ENCODE measurements at places on chromosomes 4 and X. TPM values are rescaled to one million over a fixed set of nuclear protein-coding genes. Genes with fewer than 3 reads are reported as not detected.

The GPR82 gene
- total RNA-seq = 0.11 TPM

The FAM184B gene
- total RNA-seq = not detected

The GPRIN3 gene
- total RNA-seq = 11.8 TPM

The KDR gene
- not detected for total RNA-seq

The CD38 gene
- total RNA-seq = 24.3 TPM

The TSPAN7 gene
- 0.74 TPM for total RNA-seq

The AWAT2 gene
- total RNA-seq = not detected

The BBS12 gene
- 0.89 TPM for total RNA-seq

The NAP1L3 gene
- 1.6 TPM for total RNA-seq

The DUX4 gene
- not detected for total RNA-seq

DNA sequence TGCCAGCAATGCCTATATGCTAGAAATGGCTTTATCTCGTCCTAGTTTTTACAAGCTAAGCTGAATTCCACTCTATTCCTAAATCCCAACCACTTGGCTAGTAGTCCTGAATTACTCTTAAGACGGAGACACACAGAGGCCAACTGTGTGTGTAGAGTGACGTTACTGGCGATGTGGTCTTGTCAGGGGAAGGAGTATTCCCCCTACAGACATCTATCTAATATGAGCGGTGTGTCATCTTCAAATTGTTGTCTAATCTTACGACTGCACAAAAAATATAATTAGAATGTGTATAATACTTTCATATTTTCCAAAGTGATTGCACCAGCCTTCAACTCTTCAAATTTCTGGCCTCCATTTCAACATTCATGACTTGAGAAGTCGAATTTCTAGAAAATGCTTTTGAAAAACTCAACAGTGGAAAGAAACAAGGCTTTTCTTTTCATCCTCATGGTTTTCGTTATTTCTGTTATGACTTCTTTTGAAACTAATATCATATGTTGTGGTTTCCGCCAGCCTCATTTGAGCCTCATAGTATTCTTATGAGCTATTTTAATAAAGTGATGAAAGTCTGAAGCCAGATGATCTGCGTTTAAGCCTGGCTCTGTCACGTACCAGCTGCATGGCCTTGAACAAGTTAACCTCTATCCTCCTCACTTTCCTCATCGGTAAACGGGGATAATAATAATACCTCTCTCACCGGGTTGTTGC lies 132.3 kb downstream of the SOWAHB start:
- no peaks in the 10 kb centered on the region for H3K36me3 ChIP-seq
- H3K4me1 ChIP-seq = peaks cover 6% of the 10 kb centered on the region
- H3K4me3 ChIP-seq = no peak overlapping the region

DNA sequence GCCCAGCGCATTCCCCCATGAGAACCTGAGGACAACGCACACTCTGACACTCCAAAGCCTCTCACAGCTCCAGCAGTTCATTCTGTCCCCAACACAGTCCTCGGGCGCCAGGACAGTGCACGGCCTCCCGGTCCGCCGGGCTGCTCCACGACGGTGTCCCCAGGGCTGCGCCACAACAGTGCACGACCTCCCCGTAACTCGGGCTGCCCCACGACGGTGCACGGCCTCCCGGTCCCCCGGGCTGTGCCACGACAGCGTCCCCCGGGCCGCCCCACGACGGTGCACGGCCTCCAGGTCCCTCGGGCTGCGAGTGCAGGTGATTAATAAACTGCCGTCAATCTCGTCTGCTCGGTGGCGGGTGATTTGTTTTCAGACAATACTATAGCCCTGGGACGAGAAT lies 585.1 kb upstream of the FRG1 start:
- H3K27me3 ChIP-seq = no peaks in the 10 kb centered on the region
- H3K27ac ChIP-seq = no peak overlapping the region
- H3K4me3 ChIP-seq = no peak overlapping the region

DNA sequence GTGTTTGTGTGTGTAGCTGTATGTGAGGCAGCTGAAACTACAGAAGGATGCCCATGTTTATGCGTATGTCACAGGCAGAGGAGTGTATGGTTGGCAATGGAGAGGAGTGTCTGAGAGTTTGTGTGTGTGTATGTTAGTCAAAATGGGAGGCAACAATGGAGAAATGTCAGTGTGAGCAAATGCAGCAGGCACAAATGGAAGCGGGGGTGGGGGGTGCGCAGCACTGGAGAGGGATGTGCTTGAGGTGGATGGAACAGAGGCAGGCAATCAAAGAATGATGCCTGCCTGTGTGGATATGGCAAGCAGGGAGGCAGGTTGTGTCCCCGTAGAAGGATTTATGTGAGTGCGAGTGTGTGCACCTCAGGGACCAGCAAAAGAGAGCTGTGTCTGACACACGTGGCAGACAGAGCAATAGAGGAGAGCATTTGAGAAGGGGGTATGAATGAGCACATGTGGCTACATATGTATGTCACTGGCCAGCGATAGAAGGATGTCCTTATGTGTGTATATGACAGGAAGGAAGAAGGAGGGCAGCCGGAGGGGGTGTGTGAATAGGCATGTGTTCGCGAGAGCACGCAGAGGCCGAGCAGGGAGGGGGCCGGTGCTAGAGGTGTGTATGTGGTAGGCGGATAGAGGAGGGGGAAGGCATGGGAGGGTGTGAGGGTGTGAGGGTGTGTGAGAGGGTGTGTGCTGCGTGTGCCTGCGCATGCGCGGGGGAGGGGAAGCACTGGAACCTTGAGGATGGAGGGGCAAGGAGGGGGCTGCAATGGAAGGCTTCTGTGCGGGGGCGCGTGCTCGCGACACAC lies 1.1 kb downstream of the PJA1 start:
- peaks cover under 1% of the 10 kb centered on the region for H3K27me3 ChIP-seq
- H3K36me3 ChIP-seq = peaks cover 20% of the 10 kb centered on the region
- DNase-seq = peak; percentile 77
- H3K27ac ChIP-seq = peak overlapping the region; percentile 83

DNA sequence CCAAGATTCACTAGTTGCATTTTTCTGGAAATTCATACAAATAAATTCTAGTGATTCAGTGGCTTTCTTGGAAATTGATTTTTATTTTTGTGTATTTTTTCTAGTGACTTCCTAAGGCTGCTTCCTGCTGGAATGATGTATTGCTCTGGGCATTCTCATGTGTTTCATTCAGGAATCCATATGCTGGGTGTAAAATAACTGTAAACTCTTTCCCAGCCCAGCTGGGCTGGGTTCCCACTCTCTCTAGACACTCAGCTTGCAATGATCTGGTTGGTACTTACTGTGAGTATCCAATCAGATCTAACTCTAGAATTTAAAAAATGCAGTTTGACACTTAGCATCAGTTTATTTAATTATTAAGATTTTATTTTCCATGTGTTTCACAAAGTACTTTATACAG lies 882.2 kb downstream of the STIM2 start:
- no peak overlapping the region for H3K4me3 ChIP-seq
- no peaks in the 10 kb centered on the region for H3K36me3 ChIP-seq
- no peaks in the 10 kb centered on the region for H3K27me3 ChIP-seq

DNA sequence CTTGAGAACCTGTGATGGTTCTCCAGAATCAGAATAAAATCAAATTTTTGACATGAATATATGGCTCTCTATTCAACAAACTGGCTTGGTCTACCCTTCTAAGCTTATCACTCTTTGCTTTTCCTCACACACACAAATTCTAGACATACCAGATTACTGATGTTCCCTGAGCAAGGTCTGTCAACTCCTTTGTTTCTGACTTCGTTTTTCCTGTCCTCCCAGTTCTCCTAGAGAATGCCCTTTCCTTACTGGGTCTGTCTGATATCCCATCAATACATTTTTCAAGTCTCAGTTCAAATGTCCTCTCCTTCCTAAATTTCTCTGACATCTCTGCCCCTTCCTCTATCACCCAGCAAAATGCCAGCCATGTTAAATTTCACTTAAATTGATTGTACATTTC lies 202.1 kb upstream of the IGFBP7 start:
- H3K36me3 ChIP-seq = no peaks in the 10 kb centered on the region
- no peak for DNase-seq
- no peak overlapping the region for H3K27ac ChIP-seq
- H3K4me1 ChIP-seq = no peaks in the 10 kb centered on the region
- H3K4me3 ChIP-seq = no peak overlapping the region

- no peak overlapping the region for H3K27ac ChIP-seq
- peaks cover 11% of the 10 kb centered on the region for H3K4me1 ChIP-seq
- peak; percentile 2 for DNase-seq
- H3K36me3 ChIP-seq = peaks cover 12% of the 10 kb centered on the region
- no peak overlapping the region for H3K4me3 ChIP-seq
These were observed 18.0 kb downstream of the HDAC8 start for GRCh38 chrX:72554448-72555140.

DNA sequence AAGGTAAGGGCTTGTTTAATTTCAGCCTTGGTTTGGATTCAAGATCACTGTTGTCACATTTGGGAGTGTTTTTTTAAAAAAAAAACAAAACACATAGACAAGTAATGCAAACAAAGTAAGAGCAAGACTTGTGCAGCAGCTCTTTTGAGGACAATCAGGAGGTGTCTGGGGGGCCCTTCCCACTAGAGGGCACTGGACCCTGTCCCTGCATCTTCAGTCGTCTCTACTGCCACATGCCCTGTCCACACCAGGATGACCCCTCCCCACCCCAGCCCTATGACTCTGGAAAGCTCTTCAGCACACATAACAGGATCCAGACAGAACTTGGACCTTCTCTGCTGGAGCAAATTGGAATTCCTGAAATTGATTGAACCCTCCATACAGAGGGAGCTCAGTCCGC lies 71.0 kb downstream of the USP46 start:
- H3K4me1 ChIP-seq = peaks cover 7% of the 10 kb centered on the region
- H3K27me3 ChIP-seq = peaks cover 2% of the 10 kb centered on the region
- DNase-seq = peak; percentile 40

- DNase-seq = no peak
- no peaks in the 10 kb centered on the region for H3K36me3 ChIP-seq
- H3K27me3 ChIP-seq = peaks cover 19% of the 10 kb centered on the region
- no peak overlapping the region for H3K4me3 ChIP-seq
- H3K4me1 ChIP-seq = no peaks in the 10 kb centered on the region
- no peak overlapping the region for H3K27ac ChIP-seq
These were observed 77.7 kb upstream of the PSAPL1 start for GRCh38 chr4:7512428-7512827.

GRCh38 chr4:120923207-120923522 lies 639 bp upstream of the PRDM5 start:
- peak overlapping the region; percentile 72 for H3K27ac ChIP-seq
- DNase-seq = no peak
- peaks cover 16% of the 10 kb centered on the region for H3K27me3 ChIP-seq
- H3K36me3 ChIP-seq = no peaks in the 10 kb centered on the region

GRCh38 chr4:174111422-174111821 lies 172.0 kb downstream of the FBXO8 start:
- no peaks in the 10 kb centered on the region for H3K36me3 ChIP-seq
- H3K27ac ChIP-seq = no peak overlapping the region
- H3K4me1 ChIP-seq = no peaks in the 10 kb centered on the region
- H3K27me3 ChIP-seq = peaks cover 23% of the 10 kb centered on the region
- DNase-seq = no peak

DNA sequence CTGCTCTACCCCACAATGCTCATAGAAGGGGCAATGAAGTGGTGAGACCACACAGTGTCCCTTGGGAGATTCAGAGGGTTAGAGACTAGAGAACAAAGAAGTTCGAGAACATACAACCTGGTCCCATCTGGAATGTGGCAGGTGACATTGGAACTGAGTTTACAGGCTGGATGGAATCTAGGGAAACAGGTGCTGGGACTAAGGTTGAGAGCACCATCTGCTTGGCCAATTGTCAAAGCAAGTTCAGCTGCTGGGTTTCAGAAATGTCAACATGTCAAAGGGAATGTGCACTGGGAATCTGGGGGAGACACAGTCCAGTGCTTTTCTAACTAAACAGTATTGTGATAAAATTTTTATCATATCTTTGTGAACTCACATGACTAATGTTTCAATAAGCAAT lies 15.9 kb upstream of the FAM13A start:
- no peaks in the 10 kb centered on the region for H3K4me1 ChIP-seq
- H3K36me3 ChIP-seq = no peaks in the 10 kb centered on the region
- DNase-seq = no peak

GRCh38 chr4:7067126-7067451 lies 775 bp downstream of the GRPEL1 start:
- peaks cover 1% of the 10 kb centered on the region for H3K27me3 ChIP-seq
- H3K4me3 ChIP-seq = peak overlapping the region; percentile 91
- DNase-seq = no peak
- peaks cover 44% of the 10 kb centered on the region for H3K36me3 ChIP-seq
- H3K4me1 ChIP-seq = peaks cover 42% of the 10 kb centered on the region

GRCh38 chr4:68110441-68110840 lies 19.2 kb downstream of the TMPRSS11F start:
- H3K4me3 ChIP-seq = no peak overlapping the region
- DNase-seq = no peak
- H3K36me3 ChIP-seq = no peaks in the 10 kb centered on the region
- H3K4me1 ChIP-seq = no peaks in the 10 kb centered on the region

- no peak for DNase-seq
- H3K4me1 ChIP-seq = no peaks in the 10 kb centered on the region
- no peak overlapping the region for H3K27ac ChIP-seq
- H3K36me3 ChIP-seq = no peaks in the 10 kb centered on the region
- no peak overlapping the region for H3K4me3 ChIP-seq
- H3K27me3 ChIP-seq = peaks cover 5% of the 10 kb centered on the region
These were observed 15.2 kb upstream of the SYTL4 start for GRCh38 chrX:100747090-100747489.

- no peak overlapping the region for H3K27ac ChIP-seq
- no peak overlapping the region for H3K4me3 ChIP-seq
- H3K36me3 ChIP-seq = no peaks in the 10 kb centered on the region
- H3K27me3 ChIP-seq = no peaks in the 10 kb centered on the region
- no peaks in the 10 kb centered on the region for H3K4me1 ChIP-seq
These were observed 343.9 kb downstream of the UNC5C start for GRCh38 chr4:95204873-95205272.

GRCh38 chrX:21944136-21944615 lies 3.7 kb downstream of the SMS start:
- H3K4me3 ChIP-seq = peak overlapping the region; percentile 91
- H3K36me3 ChIP-seq = peaks cover 43% of the 10 kb centered on the region
- DNase-seq = no peak

DNA sequence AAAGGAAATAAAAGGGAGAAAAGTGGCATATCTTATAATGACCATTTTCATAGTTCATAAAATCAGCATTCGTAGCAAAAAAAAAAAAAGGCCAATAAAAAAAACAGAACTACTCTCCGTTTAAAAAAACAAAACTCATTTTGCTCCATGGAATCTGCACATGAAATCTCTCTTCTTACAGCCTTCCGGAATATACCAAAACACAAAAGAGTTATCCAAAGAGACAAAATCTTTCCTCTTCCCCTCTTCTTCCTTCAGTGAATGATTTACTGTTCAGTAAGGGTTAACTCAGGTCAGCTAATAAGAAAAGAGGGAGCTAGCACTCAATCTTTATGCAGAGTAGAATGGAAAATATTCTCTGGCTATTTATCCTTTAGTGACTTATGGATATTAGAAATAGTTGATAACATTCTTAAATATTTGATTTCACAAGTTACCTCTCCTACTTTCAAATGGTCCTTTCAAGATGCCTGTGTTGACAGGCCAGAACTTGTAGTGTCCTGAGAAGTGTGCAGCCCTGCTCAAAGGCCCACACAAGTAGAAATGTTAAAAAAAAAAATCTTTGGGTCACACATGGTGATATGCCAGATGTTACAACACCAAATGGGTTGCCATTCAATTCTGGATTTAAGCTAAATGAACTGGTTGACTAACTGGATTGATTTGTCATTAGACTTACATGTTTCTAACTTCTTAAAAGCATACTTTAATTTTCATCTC lies 42.1 kb downstream of the PDGFC start:
- DNase-seq = no peak
- no peaks in the 10 kb centered on the region for H3K27me3 ChIP-seq
- H3K4me1 ChIP-seq = no peaks in the 10 kb centered on the region
- H3K27ac ChIP-seq = no peak overlapping the region
